Ovary (tissue), 10 donors: ENCODE measurements at places on chromosomes 3 and 15. TPM values are rescaled to one million over a fixed set of nuclear protein-coding genes. Genes with fewer than 3 reads are reported as not detected.

XXYLT1 gene
- total RNA-seq: 12.8 TPM

IMPG2 gene
- total RNA-seq: 8.7 TPM

GPR171 gene
- 0.46 TPM for total RNA-seq

EPHA6 gene
- 20.9 TPM for total RNA-seq

GOLGA8T gene
- total RNA-seq: not detected

SAMMSON gene
- 0.20 TPM for total RNA-seq

GREM1 gene
- total RNA-seq: 0.12 TPM

ANKUB1 gene
- total RNA-seq: not detected

PTX3 gene
- total RNA-seq: 1.5 TPM

TPRG1 gene
- 3.2 TPM for total RNA-seq

CNTN3 gene
- 2.1 TPM for total RNA-seq

BOC gene
- 36.5 TPM for total RNA-seq

RETNLB gene
- not detected for total RNA-seq

DNAJC17 gene
- 11.9 TPM for total RNA-seq

PLA2G4D gene
- not detected for total RNA-seq

LRRC34 gene
- total RNA-seq: 4.3 TPM

ZIC1 gene
- 0.05 TPM for total RNA-seq

OGG1 gene
- total RNA-seq: 31.5 TPM

PPP1R14D gene
- 0.95 TPM for total RNA-seq

CHRNB4 gene
- total RNA-seq: not detected

ATP13A4 gene
- total RNA-seq: 17.5 TPM

PRKAR2A gene
- 51.0 TPM for total RNA-seq

MEIS2 gene
- total RNA-seq: 47.7 TPM

TAGLN3 gene
- total RNA-seq: not detected

B4GALT4 gene
- total RNA-seq: 25.4 TPM

KIF23 gene
- total RNA-seq: 0.80 TPM

ABHD6 gene
- total RNA-seq: 10.8 TPM

DPPA4 gene
- not detected for total RNA-seq

ZNF80 gene
- total RNA-seq: not detected

RASGRP1 gene
- total RNA-seq: 0.43 TPM

NOX5 gene
- 0.45 TPM for total RNA-seq

PRSS50 gene
- 0.60 TPM for total RNA-seq

PIERCE2 gene
- total RNA-seq: 2.0 TPM

CIB1 gene
- total RNA-seq: 33.5 TPM

ZBED2 gene
- total RNA-seq: 0.22 TPM

SLC22A13 gene
- 0.12 TPM for total RNA-seq

FBXW12 gene
- total RNA-seq: 0.46 TPM

TEX55 gene
- not detected for total RNA-seq

HESX1 gene
- total RNA-seq: 0.98 TPM

RPUSD2 gene
- total RNA-seq: 12.6 TPM

MEX3B gene
- 5.6 TPM for total RNA-seq

CCR9 gene
- total RNA-seq: not detected

PLA2G4F gene
- total RNA-seq: not detected

SLC9C1 gene
- total RNA-seq: not detected

CCK gene
- total RNA-seq: not detected

MST1R gene
- 1.1 TPM for total RNA-seq

GDPGP1 gene
- total RNA-seq: 2.5 TPM

SST gene
- total RNA-seq: not detected

DIS3L gene
- 32.4 TPM for total RNA-seq

GRK7 gene
- 0.13 TPM for total RNA-seq

COX17 gene
- total RNA-seq: 30.6 TPM

NRG4 gene
- 0.28 TPM for total RNA-seq

CD200 gene
- 11.3 TPM for total RNA-seq
